ENCODE measurements at places on chromosomes 4 and X. TPM values are rescaled to one million over a fixed set of nuclear protein-coding genes. Genes with fewer than 3 reads are reported as not detected.
A peak's percentile ranks its signal among the peaks of the same experiment; 100 is the strongest.

DNA sequence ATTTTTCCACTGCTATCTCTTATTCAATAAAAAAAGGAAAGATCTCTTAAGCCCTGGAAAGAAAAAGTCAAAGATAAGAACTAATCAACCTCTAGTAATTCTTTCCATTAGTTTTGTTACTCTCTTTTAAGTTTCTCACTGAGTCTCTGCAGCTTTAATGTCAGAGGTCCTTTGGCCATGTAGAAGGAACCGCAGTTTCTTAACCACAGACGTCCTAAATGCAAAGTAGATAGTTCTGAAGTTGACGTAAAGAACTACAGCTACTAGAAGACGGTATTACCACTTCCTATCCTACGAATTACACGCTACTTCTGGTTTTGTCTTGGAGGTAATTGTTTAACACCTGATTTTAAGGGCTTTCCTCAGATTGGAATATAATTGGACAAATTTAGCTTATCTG is 325.9 kb downstream of the ANKRD50 start:
- DNase-seq = peak; percentile 30

TMEM255A gene
- polyA plus RNA-seq = 15.5 TPM

DNA sequence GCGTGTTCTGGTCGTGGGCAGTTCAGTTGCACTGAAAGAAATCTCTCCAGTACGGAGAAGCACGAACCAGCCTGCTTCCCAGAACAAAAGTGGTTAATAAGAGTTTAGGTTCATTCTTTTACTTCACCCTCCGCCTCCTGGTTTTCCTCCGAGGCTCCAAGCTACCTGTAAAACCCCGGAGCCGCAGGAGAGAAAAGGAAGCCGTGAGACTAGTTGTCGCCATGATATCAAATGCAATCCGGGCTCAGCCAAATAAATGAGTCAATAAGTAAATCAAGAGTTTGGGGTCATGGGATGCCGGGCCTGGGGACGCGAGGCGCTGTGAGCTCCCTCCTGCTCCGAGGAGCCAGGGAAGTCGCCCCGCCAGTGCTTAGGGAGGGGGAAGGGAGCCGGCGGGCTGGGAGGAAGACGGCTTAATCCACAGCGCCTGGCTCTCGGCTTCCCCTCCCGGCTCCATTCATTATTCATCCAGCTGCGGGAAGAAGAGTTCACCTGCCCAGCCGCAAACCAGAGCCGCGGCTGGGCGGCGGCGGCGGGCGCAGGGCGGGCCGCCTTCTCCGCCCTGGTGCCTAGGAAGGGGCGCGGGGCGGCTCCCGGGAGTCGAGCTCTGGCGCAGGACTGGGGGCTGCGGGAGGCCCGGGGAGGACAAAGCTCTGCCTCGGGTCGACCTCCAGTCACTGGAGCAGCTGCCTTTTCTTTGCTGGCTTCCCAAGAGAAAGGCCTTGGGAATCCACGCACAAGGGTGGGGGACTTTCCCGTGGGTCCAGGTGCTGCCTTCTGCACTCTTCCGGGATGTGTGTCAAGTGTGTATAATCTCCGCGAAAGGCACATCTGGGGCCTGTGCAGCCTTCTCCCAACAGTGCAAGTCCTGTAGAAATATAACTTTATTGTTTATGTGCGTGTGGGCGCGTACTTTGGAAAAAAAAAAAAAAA is 1.7 kb downstream of the FRAS1 start:
- peak; percentile 56 for DNase-seq

DNA sequence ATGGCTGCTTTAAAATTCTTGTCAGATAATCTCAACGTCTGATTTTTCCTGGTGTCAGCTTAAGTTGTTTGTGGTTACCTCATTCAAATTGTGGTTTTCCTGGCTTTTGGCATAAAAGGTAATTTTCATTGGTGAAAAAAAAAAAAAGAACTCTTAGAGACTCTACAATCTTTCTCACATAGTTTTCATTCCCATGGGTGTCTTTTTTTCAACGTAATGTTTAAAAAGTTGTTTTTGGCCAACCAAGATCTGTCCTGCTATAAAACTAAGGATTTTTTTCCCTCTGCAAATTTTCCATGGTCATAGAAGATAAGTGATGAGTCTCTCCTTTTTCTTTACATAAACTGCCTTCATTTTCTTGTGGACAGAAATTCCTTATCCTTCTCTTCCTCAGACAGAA is 28.9 kb upstream of the RPS6KA6 start:
- DNase-seq = peak; percentile 22

- peak; percentile 82 for DNase-seq
Observed at GRCh38 chr4:5051278-5052203, at the start of gene STK32B. TSS of gene STK32B (plus strand) at chr4:5051480.

RASSF6 gene
- 0.59 TPM for polyA plus RNA-seq

GRCh38 chr4:40200875-40201801 is 4.3 kb downstream of the RHOH start:
- no peak for DNase-seq

IQSEC2 gene
- 15.6 TPM for polyA plus RNA-seq

GRCh38 chr4:93897559-93897958 is 69.0 kb downstream of the ATOH1 start:
- DNase-seq = no peak

GRCh38 chr4:26206339-26206738 is 114.5 kb upstream of the RBPJ start:
- DNase-seq = peak; percentile 99

DNA sequence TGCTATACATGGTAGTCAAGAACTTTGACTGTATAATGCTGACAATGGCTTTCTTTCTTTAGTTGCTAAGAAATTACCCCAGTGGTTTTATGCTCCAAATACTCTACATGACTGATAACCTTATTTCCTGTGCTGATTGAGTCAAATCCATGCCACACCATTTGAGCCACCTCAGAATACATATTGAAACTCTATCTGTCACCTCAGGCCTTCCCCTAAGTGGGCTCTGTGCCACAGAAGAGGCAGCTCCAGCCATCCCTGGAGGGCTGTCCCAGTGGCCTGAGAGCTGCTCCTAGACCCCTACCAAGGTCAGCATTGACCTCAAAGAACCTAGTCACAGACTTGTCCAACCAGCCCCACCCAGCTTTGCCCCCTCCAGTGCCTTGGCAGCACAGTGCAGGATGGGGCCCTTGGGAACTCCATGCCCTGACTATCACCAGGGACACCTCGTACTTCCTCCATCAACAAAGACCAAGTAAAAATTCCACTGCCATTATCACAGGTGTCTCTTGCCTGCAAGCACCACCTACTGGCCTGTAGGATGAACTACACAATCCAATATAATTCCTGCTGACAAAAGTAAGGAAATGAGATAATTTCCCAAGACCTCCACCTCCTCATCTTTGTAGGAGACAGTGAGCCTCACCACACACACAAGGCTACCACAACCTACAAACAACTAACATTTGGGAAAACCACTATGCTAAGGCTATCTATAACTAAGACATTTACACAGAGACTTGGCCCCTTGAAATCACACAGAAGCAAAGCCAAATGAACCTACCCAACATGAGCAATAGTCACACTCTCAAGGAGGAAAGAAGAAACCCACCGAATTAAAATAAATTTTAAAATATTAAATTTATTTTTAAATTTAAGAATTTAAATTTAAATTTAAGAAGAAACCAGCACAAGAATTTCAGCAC is 239.9 kb downstream of the NKX6-1 start:
- DNase-seq = no peak

SPP1 gene
- polyA plus RNA-seq = 115 TPM

RAI2 gene
- polyA plus RNA-seq = 8.0 TPM

DNA sequence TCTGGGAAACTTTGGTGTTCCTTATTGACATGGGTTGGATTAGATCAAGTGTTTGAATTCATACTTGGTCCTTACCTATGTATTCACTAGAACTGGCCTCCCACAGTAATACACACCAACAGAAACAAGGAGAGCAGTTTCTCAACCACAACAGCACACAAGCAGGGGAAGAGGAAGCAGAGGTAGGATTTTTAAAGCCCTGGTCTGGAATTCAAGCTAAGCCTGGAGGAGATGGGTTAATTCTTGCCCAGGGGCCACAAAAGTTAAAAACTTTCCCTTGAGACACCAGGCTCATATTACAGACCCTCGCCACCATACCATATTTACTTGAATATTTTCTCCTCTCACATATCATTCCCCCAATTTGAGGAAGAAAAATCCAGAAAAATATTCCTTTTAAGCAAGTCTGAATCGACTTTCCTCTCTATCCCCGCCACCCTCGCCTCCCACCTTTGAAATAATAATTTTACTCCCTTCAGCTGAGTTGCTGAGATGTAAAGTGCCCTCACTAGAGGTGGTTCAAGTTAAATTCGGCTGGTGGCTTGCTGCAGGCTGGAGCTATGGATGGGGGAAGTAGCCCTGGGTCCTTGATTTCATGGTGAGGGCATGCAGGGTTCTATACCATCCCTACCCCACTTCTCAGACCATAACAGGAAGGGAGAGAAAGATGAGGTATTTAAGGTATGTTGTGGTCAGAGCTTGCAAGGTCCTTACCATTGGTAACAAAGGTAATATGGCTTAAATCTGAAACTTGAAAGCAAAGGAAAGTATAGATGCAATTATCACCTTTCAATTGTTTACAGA is 440.2 kb downstream of the INPP4B start:
- peak; percentile 60 for DNase-seq

DNA sequence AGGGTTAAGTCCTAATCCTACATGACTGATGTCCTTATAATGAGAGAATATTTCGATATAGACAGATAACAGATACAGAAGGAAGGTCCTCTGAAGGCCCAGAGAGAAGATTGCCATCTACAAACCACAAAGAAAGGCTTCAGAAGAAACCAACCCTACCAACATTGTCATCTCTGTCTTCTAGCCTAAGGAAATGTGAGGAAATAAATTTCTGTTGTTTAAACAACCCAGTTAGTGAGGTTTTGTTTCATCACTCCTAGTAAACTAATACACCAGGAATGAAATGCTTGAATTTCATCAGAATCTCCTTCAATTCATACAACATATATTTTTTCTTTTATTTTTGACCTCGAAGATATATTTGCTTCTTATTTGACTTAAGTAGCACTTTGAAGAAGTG is 1527.8 kb downstream of the STIM2 start:
- no peak for DNase-seq

DNA sequence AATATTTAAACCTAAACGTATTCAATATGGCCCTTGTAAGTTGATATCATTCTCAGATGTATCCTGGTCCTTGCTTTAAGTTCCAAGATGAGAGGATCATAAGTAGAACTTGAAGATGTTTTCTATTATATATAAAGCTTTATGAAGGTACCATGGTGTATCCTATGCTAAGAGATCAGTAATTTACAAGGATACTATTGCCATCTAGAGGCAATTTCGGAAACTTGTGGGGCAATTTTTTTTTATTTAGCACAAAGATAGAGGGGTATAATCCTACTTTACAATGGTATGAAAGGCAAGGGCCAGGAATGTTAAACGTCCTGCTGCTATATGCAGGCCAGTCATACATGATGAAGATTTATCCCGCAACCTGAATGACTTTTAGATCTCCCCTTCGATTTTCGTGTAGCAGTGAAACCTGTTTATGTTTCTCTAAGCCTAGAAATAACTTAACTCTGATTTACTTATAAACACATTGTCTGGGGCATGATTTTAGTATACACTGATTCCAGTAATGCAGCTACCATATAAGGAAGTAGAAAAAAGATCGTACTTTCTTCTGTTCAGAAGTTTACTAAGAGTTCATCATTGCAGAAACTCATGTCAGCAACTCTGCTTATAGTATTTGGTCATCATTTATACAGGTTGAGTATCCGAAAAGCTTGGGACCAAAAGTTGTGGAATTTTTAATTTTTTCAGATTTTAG is 2.6 kb downstream of the SLC25A31 start:
- peak; percentile 54 for DNase-seq

GRIPAP1 gene
- 21.5 TPM for polyA plus RNA-seq

- DNase-seq = no peak
Observed at GRCh38 chr4:89899152-89899551, 4.5 kb downstream of the MMRN1 start.

GAB1 gene
- 21.5 TPM for polyA plus RNA-seq

DNA sequence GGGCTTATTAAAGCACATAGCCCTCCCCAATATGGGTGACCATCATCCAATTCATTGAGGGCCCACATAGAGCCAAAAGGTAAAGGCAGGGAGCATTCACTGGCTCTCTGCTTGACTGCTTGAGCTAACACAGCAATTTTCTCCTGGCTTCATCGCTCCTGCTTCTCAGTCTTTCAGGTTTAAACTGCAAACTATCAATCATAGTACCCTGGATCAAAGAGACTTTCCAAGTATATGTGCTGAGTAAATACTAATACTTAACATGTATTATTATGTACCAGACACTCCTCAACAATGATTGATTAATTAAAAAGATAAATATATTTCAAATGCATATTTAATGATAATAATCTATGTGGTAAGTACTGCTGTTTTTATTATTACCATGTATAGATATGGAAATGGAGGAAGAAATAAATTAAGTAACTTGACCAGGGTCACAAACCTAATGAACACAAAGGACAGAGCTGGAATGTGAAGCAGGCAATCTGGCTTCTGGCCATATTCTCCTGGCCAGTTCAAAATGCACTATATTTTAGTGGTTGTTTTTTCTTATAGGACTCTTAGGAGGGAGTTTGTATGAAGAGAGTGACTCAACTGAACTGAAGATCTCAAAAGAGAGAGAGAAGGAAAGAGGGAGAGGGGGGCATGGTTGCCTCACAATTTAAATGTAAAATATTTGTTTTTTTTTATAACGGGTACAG is 1197.3 kb downstream of the TECRL start:
- DNase-seq = peak; percentile 1

DNA sequence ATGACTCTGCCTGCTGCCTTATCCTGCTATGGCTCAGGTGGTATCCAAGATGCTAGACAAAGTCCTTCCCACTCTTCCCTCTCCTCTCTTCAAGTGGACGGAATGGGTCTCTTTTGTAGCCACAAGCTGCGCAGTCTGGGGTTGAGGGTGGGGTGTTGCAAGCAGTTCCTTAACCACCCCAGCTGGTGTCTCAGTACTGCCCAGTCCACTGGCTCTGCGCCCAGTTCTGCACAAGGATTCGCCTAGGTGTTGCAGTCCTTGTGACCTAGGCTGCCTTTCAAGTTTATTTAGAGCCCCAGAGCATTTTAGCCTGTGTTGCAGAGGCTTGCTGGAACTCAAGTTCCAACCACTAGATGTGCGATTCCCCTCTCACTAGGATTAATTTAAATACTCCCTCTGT is 120.7 kb downstream of the NEXMIF start:
- DNase-seq = no peak

GRCh38 chrX:19760841-19761512 is 126.4 kb downstream of the SH3KBP1 start:
- DNase-seq = no peak

DNA sequence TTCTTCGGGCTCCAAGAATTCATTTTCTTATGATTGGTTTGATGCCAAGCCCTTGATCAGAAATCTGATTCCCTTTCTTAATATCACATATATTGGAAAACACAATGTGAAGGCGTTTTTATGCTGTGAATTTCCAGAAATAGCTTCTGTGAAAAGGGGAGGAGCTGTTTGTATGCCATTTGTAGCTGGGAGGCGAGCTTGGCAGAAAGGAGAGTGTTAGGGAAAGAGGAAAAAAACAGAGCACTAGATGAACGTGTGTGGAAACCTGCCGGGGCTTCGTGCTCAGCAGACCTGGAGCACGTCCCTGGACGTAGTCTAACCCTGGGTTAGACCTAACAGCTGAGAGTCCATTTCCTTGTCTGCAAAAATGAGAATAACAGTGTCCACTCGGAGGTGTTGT is 3.4 kb downstream of the CLCN4 start:
- no peak for DNase-seq

ADGRL3 gene
- polyA plus RNA-seq = 13.8 TPM

ABCG2 gene
- 5.2 TPM for polyA plus RNA-seq
